ENCODE measurements at places on chromosomes 1 and 21.
A peak's percentile ranks its signal among the peaks of the same experiment; 100 is the strongest.

DNA sequence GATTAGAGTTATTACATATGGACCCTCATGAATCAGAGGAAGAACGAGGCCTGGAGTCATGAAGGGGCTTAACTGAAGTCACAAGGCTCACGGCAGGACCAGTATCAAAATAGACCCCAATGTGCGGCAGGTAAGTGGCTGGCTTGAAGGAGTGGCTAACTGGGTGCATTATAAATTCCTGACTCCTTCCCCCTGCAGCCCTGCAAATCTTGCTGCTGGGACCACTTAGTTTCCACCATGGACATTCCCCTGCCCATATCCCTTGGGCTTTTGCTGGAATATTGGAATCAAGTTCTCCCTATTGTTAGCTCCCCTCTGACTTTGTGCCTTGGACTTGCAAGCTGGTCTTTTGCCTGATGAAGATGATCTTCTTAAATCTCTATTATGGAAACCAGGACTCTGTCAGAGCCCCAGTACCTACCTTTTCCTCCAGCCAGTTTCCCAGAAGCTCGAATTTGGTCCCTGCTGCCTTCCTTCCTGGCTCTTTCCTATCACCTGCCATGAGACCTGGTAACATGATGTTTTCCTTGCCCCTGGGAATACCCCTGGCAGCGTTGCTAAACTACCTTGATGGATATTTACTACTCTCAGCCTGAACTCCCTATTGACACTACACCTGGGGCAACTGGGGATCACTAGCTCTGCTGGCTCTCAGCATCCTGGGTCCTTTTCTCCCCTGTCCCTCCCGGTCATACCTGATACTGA, 156.0 kb upstream of the JUN start:
- DNase-seq, result no peak

- DNase-seq, result no peak
Observed at GRCh38 chr1:113765306-113766230, 6.3 kb upstream of the PHTF1 start.

GRCh38 chr1:54575605-54576290, 27.7 kb downstream of the ACOT11 start:
- no peak for DNase-seq

DNA sequence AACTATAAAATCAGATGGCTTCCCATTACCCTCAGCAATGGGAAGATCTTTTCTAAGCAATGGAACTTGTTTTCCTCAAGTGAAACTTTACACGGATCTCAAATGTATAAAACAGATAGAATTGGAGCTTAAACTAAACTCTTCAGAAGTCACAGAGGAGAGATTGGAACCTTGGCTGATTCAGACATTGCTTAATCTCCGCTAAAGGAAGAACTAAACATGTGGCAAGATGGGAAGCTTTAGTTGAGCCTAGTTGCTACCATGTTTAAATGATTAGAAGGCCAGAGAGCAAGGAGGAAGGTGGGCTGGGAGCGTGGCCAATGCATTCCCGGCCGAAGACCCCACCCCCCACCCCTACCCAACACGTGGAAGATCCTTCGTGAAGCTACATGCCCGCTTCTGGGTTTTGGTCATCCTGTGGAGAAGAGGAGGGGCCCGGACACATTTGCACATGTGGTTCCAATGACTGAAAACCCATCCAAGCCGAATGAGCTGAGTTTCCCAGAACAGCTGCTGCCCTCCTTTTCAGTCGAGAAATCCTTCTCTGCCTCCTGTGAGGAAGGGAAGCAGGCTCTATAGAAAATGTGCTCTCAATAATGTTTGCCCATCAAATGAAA, 164.3 kb downstream of the MIS18A start:
- no peak for DNase-seq

- DNase-seq, result no peak
Observed at GRCh38 chr1:109625176-109625575, 5.5 kb downstream of the AMPD2 start.

GRCh38 chr1:157781048-157781447, 4.1 kb upstream of the FCRL2 start:
- no peak for DNase-seq

DNA sequence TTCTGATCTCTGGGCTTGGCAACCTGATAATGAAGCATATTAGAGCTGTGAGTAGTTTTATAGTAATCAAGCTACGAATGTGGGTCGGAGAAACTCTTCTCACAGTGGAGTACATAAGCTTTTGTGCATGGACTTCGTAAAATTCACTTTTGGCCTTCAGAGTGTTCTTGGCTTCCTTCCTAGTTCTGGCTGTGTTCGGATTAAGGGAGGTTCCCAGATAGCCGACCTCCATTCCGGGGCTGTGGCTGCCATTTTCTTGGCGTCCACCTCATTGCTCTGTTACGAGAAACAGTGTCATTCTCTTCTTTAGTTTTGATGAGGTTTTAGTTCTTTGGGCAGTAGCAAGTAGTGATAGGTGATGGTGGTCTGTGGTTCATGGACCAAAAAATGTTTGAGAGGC, 26.3 kb downstream of the CAMTA1 start:
- no peak for DNase-seq

GRCh38 chr1:180424848-180425457, 77.4 kb downstream of the ACBD6 start:
- no peak for DNase-seq

DNA sequence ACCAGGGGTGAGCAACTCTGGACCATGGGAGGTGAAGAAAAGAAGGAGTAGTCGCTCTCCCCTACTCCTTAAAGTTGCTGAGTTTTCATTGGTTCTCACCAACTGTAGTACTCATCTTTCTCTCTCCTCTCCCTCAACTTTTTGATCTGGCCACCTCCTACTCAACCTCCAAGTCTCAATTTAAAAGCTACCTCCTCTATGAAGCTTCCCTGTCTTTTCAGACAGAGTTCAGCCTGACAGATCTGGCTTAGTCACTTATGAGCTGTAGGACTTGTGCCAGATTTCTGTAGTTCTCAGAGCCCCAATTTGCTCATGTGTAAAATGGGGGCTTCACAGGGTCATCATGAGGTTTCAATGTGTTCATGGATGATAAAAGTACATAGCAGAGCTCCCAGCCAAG, 34.5 kb upstream of the HTR1D start:
- no peak for DNase-seq

DNA sequence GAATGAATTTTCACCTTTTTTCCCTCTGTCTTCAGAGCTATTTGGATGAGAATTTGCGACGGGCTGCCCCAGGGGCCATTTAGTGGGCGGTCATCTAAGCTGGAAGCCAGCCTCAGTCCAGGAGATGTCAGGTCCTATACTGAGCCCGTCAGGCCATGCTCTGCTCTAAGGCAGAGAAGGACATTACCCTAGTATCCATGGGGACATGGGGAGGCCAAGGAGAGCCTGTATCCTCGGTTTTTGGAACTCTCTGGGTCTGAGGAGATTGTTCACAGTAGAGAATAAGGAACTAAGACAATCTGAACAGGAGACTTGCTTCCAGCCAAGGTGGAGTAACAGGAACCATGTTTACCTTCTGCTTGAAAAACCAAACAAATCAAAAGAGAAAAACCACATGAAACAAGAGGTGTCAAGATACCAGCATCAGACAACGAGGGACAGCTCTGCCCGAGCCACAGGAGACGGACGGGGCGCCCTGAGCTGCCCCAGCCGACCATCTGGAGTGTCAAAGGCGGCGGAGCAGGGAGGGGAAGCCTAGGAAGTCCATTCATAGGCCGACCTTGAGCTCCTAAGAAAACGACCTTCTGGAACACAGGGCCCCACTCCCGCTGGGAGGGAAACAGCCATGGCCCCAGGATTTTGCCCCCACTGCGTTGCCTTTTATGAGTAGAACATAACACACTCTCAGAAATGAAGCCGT, 20.0 kb upstream of the ADARB1 start:
- DNase-seq, result no peak

- no peak for DNase-seq
Observed at GRCh38 chr21:7917729-7918128, 2603.7 kb upstream of the TPTE start.

DNA sequence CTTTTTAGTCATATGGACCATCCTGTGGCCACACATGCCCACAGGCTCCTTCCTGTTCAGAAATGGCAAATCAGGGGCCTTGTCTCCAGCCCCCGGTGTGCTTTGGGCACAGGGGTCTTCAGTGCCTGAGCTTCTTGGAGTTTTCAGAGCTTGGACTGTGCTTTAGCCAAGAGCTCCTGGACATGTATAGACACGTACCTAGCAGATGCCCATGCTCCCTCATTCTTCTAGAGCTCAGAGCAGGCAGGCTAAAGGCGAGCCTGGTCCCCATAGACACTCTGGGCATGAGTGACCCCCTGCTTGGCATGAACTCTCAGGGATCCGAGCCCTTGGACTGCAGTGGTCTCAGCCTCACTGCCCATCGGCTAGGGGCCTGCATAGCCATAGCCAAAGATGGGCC, 106.8 kb downstream of the EPHB2 start:
- DNase-seq, result no peak

DNA sequence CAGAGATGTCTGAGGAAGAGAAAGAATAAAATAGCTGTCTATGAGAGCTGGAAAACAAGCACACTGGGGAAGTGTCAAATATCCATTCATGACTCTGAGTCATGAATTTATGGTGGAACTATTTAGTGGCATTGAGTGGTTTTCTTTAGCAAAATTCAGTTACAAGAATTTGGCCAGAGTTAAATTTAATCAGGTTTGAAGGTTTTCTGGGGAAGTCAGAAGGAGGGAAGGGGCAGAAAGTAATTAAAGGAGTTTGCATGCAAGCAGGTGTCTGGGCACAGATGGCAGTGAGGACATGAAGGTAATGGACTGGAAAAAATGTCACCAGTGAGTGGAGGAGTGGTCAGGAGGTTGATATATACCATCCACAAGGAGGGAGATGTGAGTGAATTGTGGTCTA, 121.9 kb upstream of the IVNS1ABP start:
- DNase-seq, result no peak

DNA sequence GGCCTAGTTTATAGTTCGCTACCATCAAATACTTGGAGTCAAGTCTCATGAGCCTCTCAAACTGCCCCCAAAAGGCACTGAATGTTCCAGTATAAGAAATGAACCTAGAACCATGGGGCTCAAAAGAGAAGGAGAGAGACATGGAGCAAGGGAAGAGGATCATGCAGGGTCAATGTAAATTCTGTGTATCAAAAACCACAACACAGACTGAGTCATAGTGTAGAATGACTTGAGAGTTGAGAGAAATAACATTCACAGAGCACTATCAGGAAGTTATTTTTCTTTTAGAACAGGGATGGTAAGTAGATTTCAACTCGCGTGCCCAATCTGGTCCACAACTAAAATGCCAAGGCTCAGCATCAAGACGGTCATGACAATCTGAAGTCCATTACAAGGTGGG, 59.8 kb downstream of the GNG12 start:
- no peak for DNase-seq

DNA sequence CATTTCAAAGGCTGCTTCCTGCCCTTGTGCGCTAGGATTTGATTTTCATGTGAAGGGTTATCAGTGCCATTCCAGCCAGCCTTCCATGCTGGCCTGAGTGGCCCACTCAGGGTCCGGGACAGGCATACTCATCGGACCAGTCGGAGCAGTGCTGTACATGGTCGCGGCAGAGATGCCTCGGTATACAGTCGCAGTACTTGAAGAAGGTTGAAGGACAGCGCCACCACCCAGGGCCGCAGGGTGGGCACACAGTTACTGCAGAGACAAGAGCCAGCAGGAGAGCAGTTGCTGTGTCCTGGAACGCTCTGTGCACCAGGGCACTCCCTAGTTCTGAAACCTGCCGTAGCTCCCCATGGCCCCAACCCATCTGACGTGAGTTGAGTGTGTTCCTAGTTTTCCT, 9.1 kb downstream of the LDLRAD1 start:
- DNase-seq, result no peak

DNA sequence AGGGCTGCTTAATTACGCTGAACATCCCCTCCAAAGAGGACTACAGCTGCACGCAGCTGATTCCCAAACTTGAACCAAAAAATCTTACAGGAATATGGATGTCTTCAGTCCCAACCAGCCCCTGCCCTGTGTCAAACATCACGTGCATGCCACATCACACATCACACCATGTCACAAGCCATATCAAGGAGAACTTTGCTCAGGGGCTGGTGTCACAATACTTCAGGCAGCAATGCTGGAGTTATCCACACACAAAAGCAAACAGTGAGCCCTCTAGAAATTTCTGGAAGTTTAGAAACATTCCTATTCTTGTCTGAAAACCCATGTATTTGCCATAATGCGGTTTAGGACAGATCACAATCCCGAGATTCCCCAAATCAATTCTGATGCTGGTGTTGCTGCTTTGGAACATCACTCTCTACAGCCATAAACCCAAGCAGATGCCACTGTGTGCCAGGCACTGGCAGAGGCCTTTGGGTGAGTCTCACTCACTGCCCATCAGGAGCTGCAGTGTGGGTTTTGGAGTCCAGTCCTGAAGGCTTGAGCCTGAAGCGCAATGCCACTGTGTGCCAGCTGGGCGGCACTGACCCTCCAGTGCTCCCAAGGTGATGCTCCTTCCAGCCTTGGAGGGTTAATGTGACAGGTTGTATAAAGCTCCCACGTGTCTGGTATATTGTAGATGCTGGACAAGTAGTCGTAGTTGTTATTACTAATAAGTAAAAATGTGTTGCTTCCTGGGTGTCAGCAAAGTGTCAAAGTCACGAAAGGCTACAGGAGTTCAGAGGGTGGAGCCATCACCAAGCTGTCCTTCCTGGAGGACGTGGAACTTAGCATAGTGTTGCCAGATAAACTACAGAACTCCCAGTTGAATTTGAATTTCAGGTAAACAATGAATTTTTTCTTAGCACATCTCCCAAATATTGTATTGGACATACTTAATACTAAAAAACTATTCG, 20.1 kb upstream of the EFNA1 start:
- no peak for DNase-seq

- no peak for DNase-seq
Observed at GRCh38 chr1:202319381-202320080, 22.2 kb downstream of the UBE2T start.

GRCh38 chr1:183609759-183610452, 19.6 kb upstream of the NCF2 start:
- DNase-seq, result peak; percentile 78

GRCh38 chr1:44976252-44976651, 10.1 kb downstream of the EIF2B3 start:
- no peak for DNase-seq
